ENCODE measurements at places on chromosomes 7 and 10.

DNA sequence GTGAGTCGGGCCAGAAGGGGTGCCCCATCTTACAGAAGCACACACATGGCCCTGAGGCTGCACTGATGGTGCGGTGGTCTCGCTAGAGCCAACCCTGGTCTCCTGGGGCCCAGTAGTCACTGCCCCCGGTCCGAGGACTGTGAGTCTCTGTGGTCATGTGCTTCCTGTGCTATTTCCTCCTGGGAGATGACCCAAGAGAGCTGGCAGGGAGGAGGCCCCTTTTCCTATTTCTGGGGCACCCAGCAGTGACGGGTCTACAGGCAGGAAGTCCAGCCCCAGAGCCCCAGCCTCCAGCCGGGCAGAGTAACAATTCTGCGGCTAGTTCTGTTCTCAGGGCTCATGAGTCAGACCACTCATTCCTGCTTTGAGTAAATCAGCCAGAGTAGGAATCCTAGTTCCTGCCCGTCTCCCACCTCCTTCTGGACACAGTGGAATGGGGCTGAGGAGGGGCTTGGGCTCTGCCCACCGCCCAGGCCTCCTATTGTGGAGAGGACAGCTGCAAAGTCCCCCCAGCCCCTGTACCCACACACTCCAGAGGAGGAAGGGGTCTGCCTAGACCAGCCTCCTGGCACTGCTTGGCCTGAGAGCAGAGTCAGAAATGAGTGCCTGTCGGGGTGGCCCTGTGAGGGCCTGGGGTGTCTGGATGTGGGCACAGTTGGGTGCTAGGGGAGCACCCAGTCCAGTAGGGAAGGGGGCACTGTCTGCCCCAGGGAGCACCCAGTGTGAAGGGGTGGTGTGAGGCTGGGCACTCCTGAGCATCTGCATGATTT lies 80.5 kb upstream of the PPIF start:
- DNase-seq: no peak

DNA sequence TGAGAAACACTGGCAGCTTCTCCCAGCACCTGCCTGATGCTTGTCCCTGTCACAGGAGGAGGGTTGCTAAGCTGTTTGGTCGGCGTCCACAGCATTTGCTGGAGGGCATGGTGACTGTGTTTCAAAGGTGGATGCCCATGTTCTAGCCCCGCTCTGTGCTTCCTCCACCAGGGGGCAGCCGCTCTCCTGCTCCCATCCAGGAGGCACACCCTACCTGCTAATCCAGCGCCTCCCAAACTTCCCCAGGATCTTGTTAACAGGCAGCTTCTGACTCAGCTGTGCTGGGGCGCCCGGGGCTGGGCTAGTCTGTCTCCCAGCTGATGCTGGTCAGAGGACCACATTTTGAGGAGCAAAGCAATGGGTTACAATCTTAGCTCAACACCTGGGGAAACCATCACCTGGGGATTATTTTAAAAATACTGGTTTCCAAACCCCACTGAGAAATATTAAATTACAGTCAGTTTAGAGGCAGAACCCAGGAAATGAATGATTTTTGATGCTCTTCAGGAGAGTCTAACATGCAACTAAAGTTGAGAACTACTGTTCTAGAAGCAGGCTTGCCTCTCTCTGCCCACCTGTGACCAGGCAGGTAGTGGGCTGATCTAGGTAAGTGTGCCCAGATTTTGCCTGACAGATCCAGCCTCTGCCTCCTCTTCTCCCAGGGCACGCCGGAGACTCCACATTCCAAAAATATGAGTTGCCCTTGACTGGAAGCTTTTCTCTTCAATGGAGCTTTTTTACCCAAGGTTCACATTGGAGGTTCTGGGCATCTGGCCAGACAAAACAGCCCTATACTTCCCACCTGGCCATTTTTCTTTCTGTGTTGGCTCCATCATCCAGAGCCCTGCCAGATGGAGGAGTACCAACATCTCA lies 92.7 kb upstream of the GPR26 start:
- peak; percentile 73 for DNase-seq

DNA sequence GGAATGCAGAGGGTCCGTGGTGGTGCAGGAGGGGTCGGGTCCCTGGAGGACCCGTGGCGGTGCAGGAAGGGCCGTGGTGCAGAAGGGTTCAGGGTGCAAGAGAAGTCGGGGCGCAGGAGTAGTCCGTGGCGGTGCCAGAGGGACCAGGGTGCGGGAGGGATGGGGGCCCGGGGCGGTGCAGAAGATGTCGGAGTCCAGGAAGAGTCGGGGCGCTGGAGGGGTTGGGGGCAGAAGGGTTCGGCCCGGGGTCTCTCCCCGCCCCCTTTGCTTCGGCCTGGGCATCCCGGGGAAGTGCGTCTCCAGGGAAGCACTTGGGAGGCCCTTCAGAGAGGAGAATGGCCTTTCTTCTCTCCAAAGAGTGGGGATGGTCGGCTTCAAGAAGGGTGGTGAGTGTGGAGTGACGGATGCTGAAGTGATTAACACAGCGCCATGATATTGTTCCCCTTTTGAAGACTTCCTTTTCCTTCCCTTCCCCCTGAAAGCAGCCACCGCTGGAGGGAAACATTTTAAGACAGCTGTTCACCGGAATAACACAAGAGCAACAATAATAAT lies 997 bp downstream of the WDR37 start:
- DNase-seq: no peak

- no peak for DNase-seq
Measured at GRCh38 chr10:119826771-119827170, 45.9 kb downstream of the MCMBP start.

GRCh38 chr10:118729641-118730258 lies 25.0 kb downstream of the CACUL1 start:
- no peak for DNase-seq

DNA sequence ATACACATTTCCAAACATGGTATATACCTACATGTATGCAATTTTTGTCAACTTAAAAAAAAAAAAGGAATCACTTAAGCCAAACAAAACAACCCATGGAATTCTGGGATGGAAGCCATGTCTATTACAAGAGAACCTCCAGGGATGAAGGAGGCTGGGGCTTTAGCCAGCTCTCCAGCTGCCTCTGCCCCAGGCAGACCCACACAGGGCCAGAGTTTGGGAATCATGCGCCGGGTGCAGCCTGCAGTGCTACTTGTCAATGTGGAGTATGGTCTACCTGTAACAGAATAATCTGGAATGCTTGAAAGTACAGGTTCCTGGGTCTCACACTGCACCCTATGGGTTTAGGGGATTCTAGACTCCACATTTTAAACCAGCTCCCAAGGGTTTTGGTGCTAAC lies 10.8 kb downstream of the ATP6V0E2 start:
- no peak for DNase-seq

DNA sequence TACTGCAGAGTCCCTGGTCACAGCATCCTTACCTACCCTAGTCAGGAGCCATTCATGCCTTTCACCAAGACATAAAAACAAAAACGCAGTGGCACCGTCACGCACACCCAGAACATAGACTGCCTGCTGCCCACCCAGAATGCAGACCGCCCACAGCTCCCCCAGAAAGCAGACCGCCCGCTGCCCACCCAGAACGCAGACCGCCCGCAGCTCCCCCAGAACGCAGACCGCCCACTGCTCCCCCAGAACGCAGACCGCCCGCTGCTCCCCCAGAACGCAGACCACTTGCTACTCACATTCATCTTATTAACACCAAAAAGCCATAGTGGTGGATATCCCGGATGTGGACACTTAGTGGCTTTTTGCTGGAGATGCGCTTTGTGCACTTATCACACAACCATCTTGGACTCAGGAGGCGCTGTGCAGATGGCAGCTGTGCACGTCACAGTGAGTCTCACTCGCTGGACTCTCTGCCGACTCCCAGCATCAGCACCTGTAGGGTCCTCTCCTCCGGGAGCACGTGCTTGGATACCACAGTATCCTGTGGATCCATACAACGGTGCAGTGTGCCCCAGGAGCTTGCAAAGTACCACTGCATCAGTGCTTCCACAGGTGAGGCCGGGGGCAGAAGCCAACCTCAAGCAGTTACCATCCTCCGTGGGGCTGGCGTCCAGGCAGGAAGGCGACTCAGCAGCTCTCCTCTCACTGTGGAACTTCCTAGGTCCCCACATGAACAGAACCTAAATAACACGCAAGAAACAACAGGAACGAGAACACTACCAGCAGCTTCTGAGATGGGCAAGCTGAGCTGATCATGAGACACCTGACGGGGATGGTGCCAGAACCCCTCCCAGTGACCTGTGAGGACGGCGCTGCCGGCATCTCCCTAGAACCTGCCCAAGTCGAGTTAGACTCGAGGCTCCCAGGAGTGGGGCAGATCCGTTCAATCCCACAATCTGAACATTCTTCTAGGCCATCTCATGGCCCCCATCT lies 161.0 kb downstream of the DIP2C start:
- no peak for DNase-seq

- no peak for DNase-seq
Measured at GRCh38 chr7:48471196-48471595, 299.9 kb downstream of the ABCA13 start.

DNA sequence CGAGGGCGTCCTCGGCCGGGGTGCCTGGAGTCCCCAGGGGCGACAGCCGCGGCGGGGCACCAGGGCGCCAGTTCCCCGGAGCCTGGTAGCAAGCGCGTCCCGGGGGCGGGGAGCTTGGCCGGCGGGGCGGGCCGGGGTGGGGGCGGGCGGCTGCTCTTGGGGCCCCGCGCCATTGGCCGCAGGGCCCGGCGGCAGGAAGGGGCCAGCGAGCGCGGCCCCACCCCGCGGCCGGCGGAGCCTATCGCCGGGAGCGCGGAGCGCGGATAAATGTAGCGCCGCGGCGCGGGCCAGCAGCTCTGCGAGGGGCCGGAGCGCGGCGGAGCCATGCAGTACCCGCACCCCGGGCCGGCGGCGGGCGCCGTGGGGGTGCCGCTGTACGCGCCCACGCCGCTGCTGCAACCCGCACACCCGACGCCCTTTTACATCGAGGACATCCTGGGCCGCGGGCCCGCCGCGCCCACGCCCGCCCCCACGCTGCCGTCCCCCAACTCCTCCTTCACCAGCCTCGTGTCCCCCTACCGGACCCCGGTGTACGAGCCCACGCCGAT lies at the start of gene HHEX:
Gene HHEX, plus strand, starts transcription at position 293 of the 548 bp plus-strand sequence. Its CDS starts 32 bp downstream, at position 325.
- DNase-seq: no peak

- peak; percentile 70 for DNase-seq
Measured at GRCh38 chr7:135169141-135169963, 1.2 kb downstream of the CYREN start.

- DNase-seq: no peak
Measured at GRCh38 chr10:101843032-101844021, at the start of gene KCNIP2. Gene KCNIP2 (minus strand): TSS chr10:101843800. CDS start chr10:101843568, 232 bp downstream.

DNA sequence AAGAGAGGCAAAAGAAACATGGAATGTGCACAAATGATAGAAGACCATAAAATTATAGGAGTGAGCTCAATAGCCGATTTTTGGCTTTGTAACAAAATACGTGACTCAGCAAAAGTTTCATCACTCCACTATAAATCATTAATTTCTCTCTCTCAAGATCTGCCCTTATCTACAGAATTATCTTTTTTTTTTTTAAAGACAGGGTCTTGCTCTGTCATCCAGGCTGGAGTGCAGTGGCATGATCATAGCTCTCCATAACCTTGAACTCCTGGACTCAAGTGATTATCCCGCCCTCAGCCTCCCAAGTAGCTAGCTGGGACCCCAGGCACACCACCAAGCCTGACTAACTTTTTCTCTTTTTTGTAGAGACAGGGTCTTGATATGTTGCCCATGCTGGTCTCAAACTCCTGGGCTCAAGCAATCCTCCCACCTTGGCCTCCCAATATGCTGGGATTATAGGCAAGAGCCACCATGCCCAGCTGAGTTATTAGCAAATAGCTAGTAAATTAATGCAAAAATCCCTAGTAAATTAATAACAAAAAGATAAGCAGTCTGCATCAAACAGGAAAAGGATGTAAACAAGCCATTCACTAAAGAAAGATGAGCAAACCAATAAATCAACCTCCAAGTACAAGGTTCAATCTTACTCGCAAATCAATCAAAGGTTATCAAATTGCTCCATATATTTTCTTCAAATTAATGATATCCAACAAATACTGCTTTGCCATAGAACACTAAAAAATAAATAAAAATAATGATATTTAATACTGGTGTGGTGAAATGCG lies 450.7 kb downstream of the PARD3 start:
- DNase-seq: no peak

GRCh38 chr10:78264361-78264760 lies 230.7 kb downstream of the RPS24 start:
- no peak for DNase-seq

GRCh38 chr7:74466196-74466813 lies 12.6 kb downstream of the GTF2IRD1 start:
- DNase-seq: no peak

- DNase-seq: no peak
Measured at GRCh38 chr10:125629758-125630376, 53.1 kb downstream of the TEX36 start.

GRCh38 chr10:24843256-24843655 lies 109.2 kb downstream of the PRTFDC1 start:
- no peak for DNase-seq

GRCh38 chr7:47446871-47447466 lies 134.9 kb downstream of the TNS3 start:
- DNase-seq: no peak

GRCh38 chr7:151179287-151179860 lies 7.7 kb downstream of the ASB10 start:
- DNase-seq: no peak

DNA sequence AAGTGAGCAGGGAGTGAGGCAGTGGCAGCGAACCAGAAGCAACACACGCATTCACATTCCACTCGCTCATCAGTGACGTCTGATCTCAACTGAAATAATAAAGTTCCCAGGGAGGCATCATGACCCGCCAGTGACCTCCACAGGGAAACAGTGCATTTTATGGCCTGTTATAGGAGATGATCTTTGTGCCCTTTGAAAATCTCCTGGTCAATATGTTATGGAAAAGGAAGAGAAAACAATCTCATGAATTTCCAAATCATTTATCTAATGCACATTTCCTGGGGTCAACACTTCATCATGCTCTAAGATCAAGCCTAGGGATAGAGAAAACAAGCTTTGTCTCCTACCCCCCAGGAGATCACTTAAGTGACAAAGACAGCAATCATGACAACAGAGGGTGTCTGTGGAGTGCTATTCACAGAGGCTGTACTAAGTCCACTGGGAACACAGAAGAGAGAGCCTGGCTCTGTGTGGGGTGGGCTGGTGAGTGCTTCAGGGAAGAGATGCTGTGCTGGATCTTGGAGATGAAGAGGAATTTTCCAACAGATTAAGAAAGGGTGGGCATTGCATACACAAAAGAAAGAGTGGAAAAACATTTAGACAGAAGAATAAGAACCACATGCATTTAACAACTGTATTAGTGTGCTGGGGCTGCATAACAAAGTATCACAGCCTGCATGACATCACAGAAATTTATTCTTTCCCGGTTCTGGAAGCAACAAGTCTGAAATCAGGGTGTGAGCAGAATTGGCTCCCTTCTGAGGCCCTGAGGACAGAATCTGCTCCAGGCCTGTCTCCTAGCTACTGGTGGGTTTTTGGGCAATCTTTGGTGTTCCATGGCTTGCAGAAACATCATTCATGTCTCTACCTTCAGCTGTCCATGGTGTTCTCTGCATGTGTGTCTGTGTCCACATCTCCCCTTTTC lies 613.9 kb upstream of the IGFBP3 start:
- peak; percentile 60 for DNase-seq

GRCh38 chr7:29588900-29589696 lies 25.5 kb downstream of the PRR15 start:
- no peak for DNase-seq

Data from H1 (cell line).